Purkinje cell (primary cell): ENCODE measurements at places on chromosomes 3 and 15. TPM values are rescaled to one million over a fixed set of nuclear protein-coding genes. Genes with fewer than 3 reads are reported as not detected.

LARP6 gene
- 7.5 and 8.0 TPM in 2 replicates for polyA plus RNA-seq

SLC15A2 gene
- 1.6 and 4.4 TPM in 2 replicates for polyA plus RNA-seq

PAQR9 gene
- 5.6 and 6.5 TPM in 2 replicates for polyA plus RNA-seq

NUP210 gene
- polyA plus RNA-seq = 0.90 and 4.2 TPM in 2 replicates

CCR1 gene
- not detected in 2 replicates for polyA plus RNA-seq

CRABP1 gene
- polyA plus RNA-seq = 2.5 TPM in 1 of 2 replicates, not detected in the other
